Activated T-cell treated with anti-CD3 and anti-CD28 coated beads for 48 hours (primary cell): ENCODE measurements at places on chromosomes 1 and 21.

DNA sequence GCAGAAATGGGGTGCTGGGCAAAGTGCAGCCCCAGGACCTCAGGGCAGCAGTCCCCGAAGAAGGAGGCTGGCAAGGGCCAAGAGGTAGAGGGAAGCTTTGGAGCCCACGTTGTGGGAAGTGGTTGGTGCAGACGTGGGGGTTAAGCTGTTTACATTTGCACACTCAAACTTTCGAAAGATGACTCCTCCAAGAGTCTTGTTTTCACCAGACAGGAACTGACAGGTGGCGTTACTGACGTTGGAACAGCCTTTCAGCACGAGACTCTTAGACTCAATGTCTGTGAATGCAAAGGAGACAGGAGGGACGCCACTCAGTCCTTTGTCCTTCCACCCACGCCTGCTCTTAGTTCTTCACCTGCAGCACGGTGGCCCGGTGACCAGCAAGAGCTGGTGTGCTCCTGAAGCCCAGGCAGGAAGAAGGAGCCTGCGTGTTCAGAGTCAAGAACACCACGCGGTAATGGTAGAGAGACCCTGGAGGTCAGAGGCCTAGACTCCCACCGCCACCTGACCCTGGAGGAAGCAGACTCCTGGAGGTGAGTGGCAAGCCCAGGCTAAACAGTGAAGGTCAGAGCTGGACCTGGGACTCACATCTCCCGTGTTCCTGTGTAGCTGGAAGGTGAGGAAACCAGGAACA lies 15.9 kb downstream of the LYPD8 start:
- DNase-seq, result no peak

- no peak for DNase-seq
These were observed 19.3 kb upstream of the DDAH1 start for GRCh38 chr1:85484264-85484663.

- DNase-seq, result no peak
These were observed 280.3 kb downstream of the FAM72C start for GRCh38 chr1:143691400-143691891.

DNA sequence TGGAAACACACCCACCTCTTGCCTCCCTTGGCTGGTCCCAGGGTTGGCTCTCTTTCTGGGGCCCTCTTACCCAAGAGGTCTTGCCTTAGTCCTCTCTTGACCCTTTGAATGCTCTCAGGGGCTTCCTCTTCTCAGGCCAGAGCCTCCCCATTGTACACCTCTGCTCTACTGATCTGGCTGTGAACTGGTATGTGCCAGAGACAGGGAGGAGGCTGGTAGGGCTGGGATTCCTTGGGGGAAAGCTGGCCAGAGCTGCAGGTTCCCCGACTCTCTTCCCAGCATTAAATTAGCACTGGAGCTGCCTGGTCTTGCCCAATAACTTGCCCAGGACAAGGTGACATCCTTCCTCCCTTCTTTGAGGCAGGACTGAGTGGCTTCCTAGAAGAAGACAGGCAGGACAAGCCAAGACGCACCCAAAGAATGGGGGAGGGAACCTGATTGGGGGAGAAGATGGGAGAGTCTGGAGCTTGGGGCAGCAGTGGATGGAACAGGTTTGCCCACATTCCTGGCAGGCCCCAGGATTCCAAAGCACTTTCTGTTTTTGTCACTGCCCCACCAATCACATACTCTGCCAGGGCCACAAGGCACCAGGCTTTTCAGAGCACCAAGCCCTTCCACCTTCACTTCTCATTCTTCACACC lies 37.2 kb upstream of the CITED4 start:
- no peak for DNase-seq

DNA sequence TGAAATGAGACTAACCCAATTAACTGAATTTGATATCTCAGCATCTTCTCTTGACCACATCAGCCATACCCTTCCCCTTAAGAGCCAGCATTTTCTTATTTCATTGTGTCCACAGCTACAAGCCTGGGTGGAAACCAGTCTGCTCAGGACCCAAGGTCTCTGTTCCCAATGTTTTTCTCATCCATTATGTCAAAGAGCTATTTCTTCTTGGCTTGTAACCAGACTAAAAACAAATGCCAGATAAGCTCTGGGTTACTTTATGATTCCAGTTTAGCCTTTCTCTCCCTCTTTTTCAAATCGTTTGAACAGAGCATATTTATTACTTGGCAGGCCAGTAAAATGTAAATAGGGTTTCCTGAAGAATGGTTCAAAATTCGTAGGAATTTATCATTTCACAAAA lies 109.3 kb upstream of the SPATA6 start:
- no peak for DNase-seq

DNA sequence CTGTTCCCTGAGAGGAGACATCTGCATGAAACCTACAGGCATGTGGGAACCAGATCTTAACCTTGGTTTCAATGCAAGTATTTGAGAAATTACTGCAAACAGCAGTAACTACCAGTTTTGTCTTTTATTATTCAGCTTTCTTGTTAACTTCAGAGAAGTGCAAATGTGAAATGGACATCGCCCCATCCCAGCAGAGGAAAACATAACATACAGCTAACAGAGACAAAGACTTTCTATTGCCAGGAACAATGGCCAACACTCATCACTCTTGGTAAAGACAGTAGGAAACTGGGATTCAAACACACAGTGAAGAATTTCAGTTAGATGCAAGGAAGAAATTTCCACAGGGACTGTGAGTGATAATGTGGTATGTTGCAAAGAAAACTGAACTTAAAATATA lies 115.1 kb downstream of the SLC30A10 start:
- no peak for DNase-seq
